Tibial artery (tissue), 4 donors: ENCODE measurements at places on chromosomes 3 and 15.
A peak's percentile ranks its signal among the peaks of the same experiment; 100 is the strongest.

- no peak for DNase-seq
Observed at GRCh38 chr3:127745656-127746399, 73.1 kb downstream of the ABTB1 start.

DNA sequence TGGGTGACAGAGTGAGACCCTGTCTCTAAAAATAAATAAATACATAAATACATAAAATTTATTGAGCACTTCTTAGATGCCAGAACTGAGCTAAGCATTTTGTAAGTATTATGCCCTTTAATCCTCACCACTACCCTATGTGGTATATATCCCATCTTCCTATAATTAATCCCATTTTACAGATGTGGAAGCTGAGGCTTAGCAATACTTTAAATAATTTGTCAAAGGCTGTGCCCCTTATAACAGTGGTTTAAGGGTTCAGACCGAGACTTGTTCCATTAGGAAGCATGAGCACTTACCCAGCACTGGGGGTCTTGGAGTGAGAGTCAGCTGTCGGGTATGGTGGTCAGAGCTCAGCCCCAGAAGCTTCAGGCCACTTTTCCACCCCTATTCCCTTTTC lies 7.5 kb upstream of the CHST14 start:
- no peak for DNase-seq

DNA sequence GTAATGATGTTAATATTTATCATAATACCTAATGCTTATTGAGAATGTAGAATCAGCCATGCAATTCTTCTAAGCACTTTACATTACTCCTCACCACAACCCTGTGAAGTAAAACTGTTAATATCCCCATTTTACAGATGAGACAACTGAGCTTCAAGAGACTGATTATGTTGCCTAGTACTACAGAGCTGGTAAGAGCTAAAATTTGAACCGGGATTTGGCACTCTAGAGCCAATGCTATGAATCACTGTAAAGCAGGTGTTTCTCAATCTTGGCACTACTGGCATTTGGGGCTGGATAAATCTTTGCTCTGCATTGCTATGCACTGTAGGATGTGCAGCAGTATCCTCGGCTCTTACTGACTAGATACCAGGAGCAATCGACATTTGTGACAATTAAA lies 367.7 kb downstream of the MAGI1 start:
- DNase-seq = no peak

GRCh38 chr15:84816694-84817465 lies at the start of gene ALPK3:
TSS of gene ALPK3 (plus strand) at chr15:84817356. CDS start at chr15:84817453, 97 bp downstream.
- DNase-seq = peak; percentile 93

- no peak for DNase-seq
Observed at GRCh38 chr3:113094337-113095221, 103.8 kb downstream of the GTPBP8 start.

GRCh38 chr3:28978092-28978491 lies 302.8 kb upstream of the RBMS3 start:
- no peak for DNase-seq

DNA sequence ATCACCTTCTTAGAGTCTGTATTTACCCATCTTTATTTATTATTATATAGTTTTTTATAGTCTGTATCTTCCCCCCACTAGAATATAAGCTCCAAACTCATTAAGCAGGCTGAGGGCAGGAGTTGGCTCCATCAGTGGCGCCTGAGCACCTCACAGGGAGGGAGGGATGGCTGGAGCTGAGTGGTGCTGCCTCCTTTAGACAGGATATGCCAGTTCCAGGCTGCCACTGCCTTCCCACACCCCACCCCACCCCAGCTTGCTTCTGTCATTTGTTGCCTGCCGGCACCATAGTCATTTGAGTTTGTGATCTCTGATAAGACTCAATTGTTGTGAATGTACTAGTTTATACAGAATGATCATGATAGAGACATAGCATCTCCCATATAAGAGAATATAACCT lies 85.5 kb downstream of the KLHL25 start:
- no peak for DNase-seq

DNA sequence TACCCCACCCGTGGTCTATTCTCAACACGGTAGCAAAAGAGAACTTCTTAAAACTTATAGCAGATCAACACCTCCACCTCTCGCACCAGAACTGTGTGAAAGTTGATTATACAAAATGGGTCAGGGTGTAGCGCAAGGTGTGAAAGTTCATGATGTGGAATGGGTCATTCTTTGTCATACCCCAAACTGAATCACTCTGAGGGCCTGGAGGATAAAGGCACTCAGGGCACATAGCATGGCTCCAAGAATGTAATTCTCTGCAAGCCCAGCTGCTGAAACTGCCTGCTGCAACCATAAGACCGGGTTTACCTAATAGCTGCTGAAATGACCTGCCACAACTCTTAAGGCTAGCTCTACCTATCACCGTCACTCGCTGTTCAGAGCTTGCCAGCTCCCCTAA lies 70.0 kb downstream of the FOXP1 start:
- DNase-seq = no peak

DNA sequence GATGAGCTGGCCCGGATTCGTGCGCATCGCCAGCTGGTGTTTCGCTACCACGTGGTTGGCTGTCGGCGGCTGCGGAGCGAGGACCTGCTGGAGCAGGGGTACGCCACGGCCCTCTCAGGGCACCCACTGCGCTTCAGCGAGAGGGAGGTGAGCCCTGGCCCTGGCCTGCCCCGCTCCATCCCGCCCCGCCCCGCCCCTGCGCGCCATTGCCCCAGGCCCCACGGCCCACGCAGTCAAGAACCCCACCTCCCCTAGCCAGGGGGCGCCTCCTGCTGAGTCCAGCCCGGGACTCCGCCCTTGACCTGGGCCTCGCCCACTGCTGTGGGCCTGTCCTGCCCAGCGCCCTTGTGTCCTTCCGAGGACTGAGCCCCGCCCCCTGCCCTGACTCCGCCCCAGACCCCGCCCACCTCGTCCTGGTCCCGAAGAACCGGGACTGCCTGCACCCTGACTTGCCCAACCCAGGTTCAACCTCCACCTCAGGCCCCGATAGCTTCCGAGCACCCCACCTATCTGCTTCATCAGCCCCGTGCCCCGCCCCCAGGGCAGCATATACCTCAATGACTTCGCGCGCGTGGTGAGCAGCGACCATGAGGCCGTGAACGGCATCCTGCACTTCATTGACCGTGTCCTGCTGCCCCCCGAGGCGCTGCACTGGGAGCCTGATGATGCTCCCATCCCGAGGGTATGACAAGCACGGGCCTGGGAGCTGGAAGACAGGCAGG lies 14.8 kb downstream of the NT5DC2 start:
- no peak for DNase-seq

- peak; percentile 88 for DNase-seq
Observed at GRCh38 chr3:66428733-66429132, 72.1 kb downstream of the LRIG1 start.

DNA sequence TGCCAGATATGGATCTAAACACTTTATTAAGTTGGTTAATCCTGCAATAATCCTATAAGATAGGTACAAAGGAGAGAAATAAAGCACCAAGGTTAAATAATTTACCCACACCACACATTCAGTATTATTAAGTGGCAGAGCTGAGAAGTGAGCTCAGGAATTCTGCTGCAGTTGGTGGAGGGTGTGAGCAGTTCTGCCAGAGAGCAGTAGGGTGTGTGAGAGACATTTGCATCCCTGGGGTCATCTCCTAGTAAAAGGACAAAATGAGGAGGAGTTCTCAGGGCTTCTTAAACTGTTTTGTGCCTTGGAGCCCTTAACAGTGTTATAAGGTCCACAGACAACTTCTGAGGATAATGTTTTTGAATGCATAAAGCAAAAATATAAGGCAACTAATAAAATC lies 484.5 kb downstream of the TAFA4 start:
- no peak for DNase-seq

GRCh38 chr3:111311709-111312235 lies 230.2 kb upstream of the CD96 start:
- DNase-seq = no peak

GRCh38 chr3:183381673-183382072 lies 46.7 kb downstream of the MCF2L2 start:
- no peak for DNase-seq

DNA sequence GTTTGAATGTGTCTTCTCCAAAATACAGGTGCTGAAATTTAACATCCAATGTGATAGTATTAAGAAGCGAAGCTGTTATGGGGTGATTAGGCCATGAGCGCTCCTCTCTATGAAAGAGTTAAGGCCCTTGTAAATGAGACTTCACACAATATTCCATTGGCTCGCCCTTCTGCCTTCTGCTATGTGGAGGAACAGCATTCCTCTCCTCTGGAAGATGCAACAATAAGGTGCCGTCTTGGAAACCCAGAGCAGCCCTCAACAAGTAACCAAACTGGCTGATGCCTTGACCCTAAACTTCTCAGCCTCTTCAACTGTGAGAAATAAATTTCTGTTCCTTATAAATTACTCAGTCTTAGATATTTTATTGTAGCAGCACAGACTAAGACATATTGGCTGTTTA lies 874.6 kb downstream of the ROBO1 start:
- no peak for DNase-seq

GRCh38 chr3:127037418-127037841 lies 54.5 kb downstream of the PLXNA1 start:
- no peak for DNase-seq

GRCh38 chr3:45599984-45600650 lies 5.6 kb downstream of the LIMD1 start:
- no peak for DNase-seq

DNA sequence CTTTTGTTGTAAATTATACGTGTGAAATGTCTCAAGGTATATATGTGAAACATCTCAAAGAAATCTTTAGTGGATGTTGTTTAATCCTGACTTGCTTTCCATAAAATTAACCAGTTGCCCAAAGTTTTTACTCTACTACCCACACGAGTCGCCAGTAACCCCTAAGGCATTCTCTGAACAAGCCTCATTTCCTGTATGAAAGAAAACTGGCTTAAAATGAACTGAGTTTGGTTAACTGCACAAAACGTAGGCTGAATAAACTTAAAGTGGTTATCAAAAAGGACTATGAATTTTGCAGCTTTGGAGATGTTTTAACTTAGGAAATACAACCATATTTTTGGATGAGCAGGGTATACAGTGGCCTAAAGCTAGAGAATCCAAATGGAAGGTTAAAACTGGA lies 2.7 kb upstream of the APPL1 start:
- no peak for DNase-seq

DNA sequence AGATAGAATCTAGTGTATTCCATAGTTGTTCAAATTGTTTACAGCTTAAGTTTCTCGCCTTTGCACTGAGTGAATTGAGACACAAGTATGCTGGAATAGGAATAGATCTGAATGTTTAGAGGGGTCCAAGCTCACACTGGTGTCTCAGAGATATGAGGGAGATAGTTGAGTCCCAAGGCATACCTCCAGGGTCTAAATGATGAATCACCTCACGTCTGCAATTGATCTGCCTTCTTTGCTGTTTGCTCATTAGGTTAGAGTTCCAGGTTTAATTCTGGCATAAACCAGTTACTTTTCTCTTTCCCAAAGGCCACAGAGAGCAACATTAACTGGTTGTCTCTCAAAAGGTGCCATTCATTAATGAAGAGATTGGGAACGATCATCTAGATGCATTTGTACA lies 106.3 kb upstream of the MME start:
- DNase-seq = no peak

DNA sequence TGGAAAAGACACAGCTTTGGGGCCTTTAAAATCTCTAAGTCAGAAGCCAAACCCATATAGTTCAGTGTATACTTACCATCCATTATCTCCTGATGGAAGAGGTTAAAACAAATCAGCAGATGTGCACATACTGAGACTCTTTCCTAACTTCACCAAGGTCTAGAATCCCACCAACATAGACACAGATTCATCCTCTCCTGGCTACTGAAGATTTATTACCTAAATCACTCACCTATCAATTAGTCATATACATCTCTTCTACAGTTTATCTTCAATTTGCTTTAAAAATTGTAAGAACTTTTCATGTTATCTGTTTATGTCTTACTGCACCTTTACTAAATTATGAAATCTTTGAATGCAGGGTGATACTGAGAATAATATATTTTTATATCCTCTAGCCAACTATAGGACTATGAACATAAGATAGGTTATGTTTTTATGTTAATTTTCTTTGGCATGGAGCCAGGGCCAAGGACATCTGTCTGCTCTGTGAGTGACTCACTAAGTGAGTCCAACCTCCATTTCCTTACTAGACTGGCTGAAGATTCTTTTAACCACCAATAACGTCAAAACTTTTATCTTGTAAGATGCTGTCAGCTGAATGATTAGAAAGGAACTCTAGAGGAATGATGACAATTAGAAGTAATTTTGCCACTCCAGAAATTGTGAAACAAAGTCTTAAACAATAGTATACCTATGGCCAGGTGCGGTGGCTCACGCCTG lies 397.6 kb downstream of the FOXP1 start:
- no peak for DNase-seq

- no peak for DNase-seq
Observed at GRCh38 chr15:90051874-90052273, 50.4 kb downstream of the IDH2 start.

GRCh38 chr15:90191794-90192509 lies 9.2 kb upstream of the SEMA4B start:
- DNase-seq = peak; percentile 87

DNA sequence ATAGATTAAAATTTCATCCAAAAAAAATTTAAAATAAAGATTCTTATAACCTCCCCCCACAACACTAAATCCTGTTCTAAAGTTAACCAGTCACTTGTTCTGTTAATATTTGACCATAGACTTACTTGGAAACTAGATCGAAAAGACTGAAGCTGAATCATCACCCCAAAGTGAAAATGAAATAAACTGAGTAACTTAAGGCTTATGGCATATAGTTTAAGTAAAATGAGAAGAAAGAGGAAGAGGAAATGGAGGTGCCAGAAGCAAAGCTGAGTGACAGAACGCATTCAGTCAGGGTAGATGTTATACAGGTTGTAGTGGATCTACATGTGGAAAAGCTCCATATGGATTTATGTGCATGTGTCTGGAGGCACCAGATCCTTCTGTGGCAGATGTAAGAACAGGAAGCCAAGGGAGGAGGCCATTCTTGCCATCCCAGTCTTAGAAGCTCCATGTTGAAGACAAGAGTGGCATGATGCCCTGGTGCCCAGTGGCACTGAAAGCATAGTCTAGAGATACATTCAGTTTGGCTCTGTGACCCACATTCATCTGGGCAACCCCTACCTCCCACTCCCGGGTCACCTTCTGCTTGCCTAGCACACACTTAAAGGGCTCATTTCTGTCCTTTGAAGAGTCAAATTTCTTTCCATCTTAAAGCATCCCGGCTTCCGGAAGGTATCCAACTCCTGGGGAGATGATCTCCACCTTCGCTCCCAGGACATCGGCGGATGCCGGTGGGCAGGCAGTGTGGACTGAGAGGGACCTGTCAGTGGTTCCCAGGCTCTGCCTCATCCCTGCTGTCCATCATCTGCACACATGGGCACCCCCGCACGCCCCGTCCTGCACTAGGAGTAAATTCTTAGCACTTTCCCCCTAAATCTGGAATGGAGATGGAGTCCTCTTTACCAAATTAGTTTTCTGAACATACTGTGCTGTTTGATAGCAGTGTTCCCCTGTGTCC lies 90.8 kb downstream of the NEO1 start:
- no peak for DNase-seq

GRCh38 chr3:126187920-126188319 lies 7.5 kb upstream of the ALDH1L1 start:
- no peak for DNase-seq
